Endothelial cell of umbilical vein (primary cell): ENCODE measurements at places on chromosomes 2 and 18. TPM values are rescaled to one million over a fixed set of nuclear protein-coding genes. Genes with fewer than 3 reads are reported as not detected.

- DNase-seq = no peak
Measured at GRCh38 chr2:231565887-231566594, 26.6 kb upstream of the TEX44 start.

DNA sequence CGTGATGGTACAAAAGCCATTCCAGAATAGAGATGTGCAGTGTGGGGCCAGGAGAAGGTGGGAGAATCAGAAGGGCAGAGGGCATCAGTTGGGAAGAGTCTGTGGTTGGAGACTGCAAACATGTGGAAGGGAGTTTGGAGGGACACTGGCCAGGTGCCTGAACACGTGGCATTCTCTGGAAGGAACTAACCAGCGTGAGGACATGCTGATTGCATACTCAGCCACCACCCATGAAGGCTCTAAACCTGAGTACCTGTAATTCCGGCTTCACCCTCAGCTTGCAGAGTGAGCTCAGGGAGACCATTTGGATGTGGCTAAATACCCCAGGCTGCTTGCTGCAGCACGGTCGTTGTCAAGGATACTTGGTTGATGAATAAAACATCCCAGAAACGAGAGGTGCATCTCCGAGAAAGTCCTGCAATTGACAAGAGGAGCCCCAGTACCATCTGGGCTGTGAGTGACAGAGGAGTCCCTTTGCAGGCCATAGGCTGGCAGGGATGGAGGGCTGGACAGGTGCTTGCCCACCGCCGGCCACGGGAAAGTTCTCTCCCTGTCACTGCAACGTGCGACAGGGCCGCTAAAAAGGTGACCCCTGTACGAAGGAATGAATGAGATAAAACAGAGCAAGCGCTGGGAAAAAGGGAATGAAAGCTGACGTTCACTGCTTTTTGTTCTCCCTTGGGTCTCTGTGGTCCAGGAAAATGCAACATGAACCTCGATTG lies 5.0 kb downstream of the ACKR3 start:
- DNase-seq = peak; percentile 34

- DNase-seq = no peak
Measured at GRCh38 chr2:214750529-214750928, 59.0 kb downstream of the BARD1 start.

The PJVK gene
- 1.4 and 1.8 TPM in 2 replicates for total RNA-seq

GRCh38 chr2:239323447-239323846 lies 77.4 kb downstream of the HDAC4 start:
- DNase-seq = no peak
